ENCODE measurements at places on chromosomes 5 and 9. TPM values are rescaled to one million over a fixed set of nuclear protein-coding genes. Genes with fewer than 3 reads are reported as not detected.

Gene SERF1A
- not detected for total RNA-seq

Gene OR1B1
- total RNA-seq = not detected

Gene SCAMP1
- 25.5 TPM for total RNA-seq

GRCh38 chr5:57511321-57511720 is 28.7 kb upstream of the ACTBL2 start:
- no peak for DNase-seq

Gene ZDHHC11B
- total RNA-seq = 0.40 TPM
